ENCODE measurements at places on chromosomes 16 and 17.

GRCh38 chr17:54527941-54528340, 372.7 kb upstream of the TOM1L1 start:
- DNase-seq: no peak

- DNase-seq: no peak
Measured at GRCh38 chr17:56244268-56244890, 91.1 kb downstream of the ANKFN1 start.

DNA sequence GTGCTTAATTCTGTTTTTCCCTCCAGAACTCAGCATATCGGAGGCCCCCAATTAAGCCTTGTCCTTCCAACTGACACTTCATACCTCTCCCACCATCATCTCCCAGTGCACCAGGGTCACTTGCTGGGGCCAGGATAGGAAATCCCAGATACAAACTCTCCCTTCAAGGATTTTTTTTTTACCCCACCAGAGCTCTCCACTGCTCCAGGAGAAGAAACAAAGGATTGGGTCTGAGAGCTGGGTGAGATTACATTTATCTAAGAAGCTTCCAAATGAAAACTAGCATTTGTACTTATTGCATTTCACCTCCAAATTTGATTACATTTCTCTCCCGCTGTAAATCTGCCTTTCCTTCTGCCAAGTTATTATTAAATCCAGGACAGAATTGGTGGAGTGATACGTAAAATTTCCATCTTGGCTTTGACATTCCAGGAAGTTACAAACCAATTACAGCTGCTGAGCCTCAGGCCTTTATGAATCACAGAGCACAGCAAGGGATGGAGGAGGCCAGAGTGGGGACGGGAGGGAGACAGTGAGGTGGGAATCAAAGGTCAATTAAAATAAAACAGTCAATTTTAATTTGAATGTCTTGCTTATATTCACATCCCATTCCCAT, 123.5 kb downstream of the USP31 start:
- no peak for DNase-seq

- no peak for DNase-seq
Measured at GRCh38 chr17:57395721-57396321, 139.5 kb downstream of the MSI2 start.

- no peak for DNase-seq
Measured at GRCh38 chr17:67260170-67260987, 15.4 kb upstream of the HELZ start.

DNA sequence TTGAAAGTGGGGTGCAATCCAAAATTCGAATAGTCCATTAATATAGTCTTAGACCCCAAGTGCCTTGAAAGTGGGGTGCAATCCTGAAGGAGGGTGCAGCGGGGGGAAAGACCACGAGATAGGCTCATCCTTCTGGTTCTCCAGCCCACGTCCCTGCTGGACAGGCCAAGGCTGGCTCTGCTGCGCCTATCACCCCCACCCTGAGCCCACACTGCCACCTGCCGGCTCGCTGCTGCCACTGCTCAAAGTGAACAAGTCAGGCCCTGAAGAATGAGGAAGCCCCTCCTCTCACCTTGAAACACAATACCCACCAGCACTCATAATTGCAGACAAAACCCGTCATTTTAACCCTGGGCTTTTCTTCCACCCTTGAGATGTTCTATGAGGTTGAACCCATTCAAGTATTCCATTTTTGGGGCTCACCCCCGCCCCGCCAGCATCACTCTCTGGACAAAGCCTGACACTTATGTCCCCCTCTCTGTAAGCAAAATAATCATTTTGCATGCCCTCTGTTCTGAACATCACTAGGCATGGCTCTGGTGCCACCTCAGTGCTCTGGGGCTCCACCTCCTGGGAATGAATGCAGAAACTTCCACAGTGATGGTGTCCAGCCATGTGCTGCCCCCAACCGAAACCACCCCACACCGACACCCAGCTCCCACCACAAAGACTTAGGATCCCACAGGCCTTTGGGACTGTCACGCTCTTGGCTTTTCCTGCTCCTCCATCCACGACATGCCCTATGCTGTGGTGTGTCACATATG, 56.8 kb downstream of the BEAN1 start:
- peak; percentile 56 for DNase-seq

DNA sequence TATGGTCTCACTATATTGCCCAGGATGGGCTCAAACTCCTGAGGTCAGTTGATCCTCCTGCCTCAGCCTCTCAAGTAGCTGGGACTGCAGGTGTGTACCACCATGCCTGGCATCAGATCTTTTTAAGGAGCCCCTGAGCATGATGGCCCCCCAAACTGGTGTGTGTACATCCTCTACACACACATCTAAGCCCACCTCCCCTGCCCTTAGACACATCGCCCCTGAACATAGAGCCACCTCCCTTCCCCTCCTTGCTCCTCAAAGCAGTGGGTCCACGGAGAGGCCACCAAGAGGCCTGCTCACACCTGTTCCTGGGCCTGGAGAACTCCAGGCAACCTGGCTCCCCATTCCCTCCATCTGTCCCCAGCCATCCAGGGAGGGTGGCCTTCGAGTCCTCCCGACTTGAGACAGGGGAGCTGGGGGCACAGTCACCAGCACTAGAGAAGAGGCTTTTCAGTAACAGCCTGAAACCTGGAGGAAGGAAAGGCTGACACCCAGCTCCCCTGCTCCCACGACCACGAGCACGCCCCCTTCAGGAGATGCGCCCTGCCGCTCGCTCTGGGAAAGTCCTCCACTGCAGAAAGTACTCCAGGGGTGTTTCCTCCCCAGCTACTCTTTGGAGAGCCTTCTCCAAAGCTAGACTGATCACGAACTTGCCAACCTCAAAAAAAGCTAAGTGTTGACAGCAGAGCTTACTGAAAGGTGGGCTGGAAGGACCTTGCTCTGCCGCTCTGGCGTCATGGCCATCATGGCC, 12.6 kb upstream of the PRR29 start:
- no peak for DNase-seq

GRCh38 chr16:65235339-65236177, 113.7 kb upstream of the CDH11 start:
- DNase-seq: no peak

- DNase-seq: no peak
Measured at GRCh38 chr16:72836181-72836580, 211.7 kb downstream of the ZFHX3 start.

- DNase-seq: no peak
Measured at GRCh38 chr17:47057830-47058229, 78.8 kb upstream of the RPRML start.

DNA sequence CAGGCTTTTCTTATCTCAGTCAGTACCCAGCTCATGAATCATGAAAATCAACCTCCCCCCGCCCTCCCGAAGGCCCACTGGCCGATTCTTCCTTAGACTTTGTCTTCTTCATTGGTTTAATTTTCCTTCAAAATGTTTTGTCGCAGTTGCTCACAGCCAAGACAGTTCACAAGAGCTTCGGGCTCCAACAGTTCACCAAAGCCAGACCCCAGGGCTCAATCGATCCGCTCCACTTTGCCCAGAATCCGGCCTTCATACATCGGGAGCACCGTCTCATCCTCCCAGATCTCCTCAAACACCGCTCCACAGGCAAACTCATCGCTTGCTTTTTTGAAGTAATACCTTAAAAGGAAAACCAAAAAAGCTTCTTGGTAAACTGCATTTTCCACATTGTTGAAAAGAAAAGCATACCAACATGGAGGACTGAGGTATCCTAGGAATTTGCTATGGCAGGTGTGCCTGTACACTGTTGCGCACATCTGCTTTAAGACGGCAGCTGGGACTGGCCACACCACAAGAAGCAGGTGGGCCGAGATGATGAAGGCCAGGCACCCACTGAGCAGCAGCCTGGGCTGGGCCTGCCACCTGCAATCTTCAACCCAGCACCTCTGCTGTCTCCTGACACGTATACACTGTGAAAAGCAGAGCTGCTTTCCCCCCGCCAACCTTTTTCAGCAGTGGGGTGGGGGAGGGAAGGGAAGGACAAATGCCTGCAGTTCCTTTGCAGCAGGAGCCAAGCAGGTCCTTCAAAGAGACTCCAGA, 31.5 kb downstream of the AXIN2 start:
- DNase-seq: no peak

DNA sequence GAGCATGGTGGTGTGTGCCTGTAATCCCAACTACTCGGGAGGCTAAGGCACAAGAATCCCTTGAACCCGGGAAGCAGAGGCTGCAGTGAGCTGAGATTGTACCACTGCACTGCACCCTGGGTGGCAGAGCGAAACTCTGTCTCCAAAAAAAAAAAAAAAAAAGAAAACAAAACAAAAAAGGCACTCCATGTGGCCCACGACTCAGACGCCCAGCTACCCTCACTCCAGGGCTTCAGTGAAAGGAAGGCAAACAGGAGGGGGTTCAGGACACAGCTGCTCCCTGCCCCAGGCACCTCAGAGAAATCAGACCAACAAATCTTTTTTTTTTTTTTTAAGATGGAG, 91.7 kb downstream of the LITAF start:
- no peak for DNase-seq

DNA sequence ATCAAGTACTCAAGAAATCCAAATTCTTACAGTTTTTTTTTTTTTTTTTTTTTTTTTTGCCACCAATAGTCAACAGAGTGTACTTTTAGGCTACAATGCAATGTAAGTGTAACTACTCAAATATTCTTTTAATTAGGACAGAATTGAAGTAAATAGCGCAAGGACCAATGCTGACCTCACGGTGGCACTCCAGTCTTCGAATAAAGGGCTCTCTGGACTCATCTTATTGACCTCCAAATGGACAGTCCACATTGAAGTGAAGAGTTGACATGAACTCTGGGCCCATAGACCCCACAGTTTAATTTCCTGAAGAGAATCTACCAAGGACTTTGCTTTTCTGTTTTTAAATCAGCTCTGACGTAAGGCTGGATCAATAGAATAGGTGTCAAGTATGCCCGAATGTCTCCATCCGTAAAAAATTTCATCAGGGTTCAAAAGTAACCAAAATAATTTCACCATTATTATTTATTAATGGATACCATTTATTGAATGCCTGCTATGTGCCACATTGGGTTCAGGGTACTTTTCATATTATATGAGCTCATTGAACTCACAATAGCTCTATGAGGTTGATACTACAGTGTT, 7.3 kb upstream of the DDX52 start:
- no peak for DNase-seq

- DNase-seq: no peak
Measured at GRCh38 chr16:3824121-3824795, 56.3 kb downstream of the CREBBP start.

DNA sequence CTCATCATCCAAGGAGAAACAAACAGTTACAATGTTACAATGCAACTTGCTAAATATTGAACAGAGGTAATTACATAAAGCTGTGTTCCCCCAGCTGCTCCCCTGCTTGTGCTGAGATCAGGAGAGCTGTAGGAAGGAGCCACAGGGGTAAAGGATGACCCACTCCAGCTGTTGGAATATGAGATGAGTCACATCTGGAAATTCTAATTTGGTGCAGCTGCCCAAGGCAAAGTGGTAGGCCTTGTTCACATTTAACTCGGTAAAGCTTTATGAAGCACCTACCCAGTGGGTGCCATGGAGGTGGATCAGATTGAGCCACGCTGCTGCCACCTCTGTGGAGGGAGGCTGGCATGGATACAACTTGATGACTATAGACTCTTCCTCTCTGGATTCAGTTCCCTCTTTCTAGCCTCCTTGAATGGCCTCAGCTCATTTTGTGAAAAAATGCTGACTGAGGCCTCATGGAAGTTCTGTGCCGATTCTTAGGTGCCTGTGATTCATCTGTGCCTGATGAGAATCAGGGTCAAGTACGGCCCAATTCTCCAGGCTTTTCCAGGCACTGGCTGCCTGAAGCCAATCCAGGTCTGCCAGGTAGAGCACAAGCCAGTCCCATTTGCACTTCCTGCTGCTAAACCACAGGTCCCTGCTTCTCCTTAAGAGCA, 7.4 kb downstream of the ZNF689 start:
- DNase-seq: no peak

GRCh38 chr16:48959204-48959603, 322.4 kb downstream of the CBLN1 start:
- DNase-seq: no peak

GRCh38 chr17:47205419-47205963, 3.7 kb upstream of the MYL4 start:
- DNase-seq: peak; percentile 67

GRCh38 chr16:29007730-29008593, 23.1 kb downstream of the LAT start:
- no peak for DNase-seq

GRCh38 chr16:69013991-69014390, 91.5 kb upstream of the HAS3 start:
- no peak for DNase-seq

GRCh38 chr17:72833128-72833765, 259.2 kb downstream of the SLC39A11 start:
- no peak for DNase-seq

GRCh38 chr16:26983426-26983825, 83.3 kb upstream of the C16orf82 start:
- no peak for DNase-seq

DNA sequence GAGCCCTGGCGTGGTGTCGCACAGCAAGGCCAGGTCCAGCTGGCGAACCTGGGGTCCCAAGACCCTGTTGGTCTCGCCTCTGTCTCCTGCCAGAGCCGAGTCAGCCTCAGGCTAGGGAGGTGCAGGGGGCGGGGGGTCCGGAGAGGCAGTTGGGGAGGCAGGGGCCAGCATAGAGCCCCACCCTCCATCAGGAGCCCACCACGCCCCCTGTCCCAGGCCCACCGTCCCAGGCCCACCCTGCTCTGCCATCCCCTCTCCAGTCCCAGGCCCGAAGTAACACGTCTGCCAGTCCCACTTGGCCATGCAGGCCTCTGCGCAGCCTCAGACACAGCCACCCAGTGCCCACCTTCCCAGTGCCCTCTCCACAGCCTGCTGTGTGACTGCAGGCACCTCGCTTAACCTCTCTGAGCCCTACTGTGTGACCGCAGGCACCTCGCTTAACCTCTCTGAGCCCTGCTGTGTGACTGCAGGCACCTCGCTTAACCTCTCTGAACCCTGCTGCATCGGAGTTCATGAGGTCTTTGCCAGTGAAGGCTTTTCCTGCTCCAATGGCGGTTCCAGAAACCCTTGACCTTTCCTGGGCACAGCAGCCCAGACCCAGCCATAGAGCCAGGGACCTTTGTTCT, 29.3 kb downstream of the ZNF469 start:
- no peak for DNase-seq

DNA sequence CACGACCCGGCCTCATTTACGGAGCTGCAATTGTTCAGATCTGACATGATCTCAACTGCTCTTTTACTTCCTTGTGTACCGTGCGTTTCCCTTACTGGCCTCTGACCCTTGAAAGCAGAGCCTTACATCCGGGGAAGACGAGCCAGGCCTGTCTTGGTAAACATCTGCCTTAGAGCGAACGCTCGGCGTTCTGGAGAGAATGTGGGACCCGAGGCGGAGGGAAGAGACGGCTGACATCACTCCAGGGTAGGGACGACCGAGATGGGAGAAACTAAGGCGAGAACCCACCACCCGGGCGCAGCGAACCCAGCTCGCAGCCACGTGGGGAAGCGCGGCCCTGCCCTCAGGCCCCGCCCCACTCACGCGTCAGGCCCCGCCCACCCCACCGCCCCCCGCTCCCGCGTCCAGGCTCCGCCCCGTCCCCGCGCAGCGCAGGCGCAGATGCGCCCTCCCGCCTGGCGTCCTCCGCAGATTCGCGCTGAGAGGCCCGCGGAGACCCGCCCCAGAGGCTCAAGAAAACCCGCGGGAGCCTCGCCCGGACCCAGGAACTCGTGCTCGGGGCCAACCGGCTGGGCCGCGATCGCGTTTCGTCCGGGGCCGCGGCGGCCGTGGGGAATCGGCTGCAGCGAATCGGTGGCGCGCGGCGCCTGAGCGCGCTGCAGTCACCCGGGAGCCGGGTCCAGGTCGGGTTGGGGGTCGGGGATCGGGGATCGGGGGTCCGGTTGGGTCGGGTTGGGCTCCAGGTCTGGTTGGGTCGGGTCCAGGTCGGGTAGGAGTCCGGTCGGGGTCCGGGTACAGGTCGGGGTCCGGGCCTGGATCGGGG, at the start of gene TELO2:
Gene TELO2, plus strand, starts transcription at position 438 of the 823 bp plus-strand sequence. CDS start 922 bp downstream, outside the sequence.
- DNase-seq: peak; percentile 76

Data from NCI-H2171 (cell line).